Stimulated activated naive CD4-positive, alpha-beta T cell (primary cell): ENCODE measurements at places on chromosomes 1 and 21.

GRCh38 chr1:98382586-98382985 lies 278.9 kb upstream of the SNX7 start:
- DNase-seq, result no peak

DNA sequence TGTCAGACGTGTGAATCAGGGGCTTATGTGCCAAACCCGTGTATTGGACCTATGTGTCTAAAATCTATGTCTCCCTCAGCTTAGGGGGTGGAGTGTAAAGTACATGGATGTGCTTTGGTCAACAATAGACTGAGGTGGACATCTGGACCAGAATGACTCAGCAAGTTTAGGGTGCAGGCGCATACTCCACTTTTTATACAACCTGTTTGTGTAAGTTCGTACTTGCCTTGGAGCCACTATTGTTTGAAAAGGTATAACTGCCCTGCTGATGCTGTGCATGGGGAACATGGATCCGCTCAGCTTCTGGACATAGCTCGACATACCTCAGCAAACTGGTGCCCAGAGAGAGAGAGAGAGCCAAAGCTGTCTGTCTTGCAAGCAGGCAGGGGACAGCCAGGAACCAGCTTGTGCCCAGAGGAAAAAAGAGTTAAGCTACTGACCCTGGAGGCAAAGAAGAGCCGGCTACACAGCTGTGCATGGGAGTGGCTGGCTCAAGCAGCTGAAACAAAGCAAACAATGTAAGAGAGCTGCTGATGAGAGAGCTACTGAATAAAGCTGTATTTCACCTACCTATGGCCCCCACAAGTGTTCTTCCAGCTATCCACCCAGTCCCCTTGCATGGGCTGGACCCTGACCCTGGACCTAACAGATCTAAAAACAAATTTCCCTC lies 41.2 kb downstream of the GJA5 start:
- DNase-seq, result no peak

GRCh38 chr21:33394260-33394659 lies 9.0 kb upstream of the IFNGR2 start:
- DNase-seq, result no peak

GRCh38 chr21:25412100-25412499 lies 195.2 kb downstream of the MRPL39 start:
- DNase-seq, result no peak

GRCh38 chr1:112722601-112723510 lies 7.7 kb upstream of the PPM1J start:
- no peak for DNase-seq

DNA sequence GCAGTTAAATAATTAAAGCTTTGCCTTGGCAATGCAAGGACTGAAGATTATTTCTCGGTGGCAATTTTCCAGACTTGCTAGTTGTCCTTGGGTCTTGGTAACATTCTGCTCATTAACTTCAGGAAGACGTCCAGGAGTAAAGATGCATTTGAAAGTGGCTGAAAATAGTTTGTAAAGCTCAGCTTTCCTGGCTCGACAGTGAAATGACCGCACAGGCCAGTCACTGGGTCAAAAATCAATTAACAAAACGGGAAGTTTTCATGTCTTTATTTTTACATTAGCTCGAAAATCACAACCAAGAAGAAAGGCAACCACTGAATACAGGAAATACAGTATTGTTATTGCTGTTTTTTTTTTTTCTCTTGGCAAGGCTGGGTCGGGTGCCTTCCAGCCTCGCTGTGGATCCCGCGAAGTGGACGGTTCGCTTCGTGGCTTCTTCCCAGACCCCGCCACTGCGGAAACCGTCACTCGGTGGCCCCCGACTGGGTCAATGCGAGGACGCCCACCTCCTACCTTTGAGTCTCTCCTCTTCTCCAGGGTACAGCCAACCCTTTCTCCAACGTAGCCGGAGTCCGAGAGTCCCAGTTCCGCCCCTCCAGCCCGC lies 479 bp upstream of the SNX7 start:
- no peak for DNase-seq

- no peak for DNase-seq
These were observed 182.9 kb upstream of the CAMK1G start for GRCh38 chr1:209400351-209401220.

- no peak for DNase-seq
These were observed 35.7 kb downstream of the NEK2 start for GRCh38 chr1:211639475-211640300.

GRCh38 chr1:228794173-228794572 lies 58.9 kb downstream of the RHOU start:
- DNase-seq, result no peak

- no peak for DNase-seq
These were observed 31.6 kb upstream of the SLC5A9 start for GRCh38 chr1:48190881-48191280.

DNA sequence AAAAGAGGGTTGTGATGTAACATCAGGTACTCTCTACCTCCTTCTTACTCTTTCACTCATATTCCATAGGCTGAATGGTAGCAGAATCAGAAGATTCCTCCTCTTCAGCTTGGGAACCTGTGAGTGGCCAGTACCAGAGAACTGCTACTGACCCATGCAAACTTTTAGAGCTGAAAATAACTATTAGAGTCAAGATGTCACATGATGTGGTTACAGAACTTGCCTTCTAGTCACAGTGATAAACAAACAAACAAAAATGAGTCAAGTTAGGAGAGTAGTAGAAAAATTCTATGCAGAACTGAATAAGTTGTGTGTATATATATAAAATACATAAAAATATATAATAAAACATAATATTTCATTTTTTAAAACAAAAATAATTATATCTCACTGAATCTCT lies 47.6 kb upstream of the RGS1 start:
- DNase-seq, result no peak

DNA sequence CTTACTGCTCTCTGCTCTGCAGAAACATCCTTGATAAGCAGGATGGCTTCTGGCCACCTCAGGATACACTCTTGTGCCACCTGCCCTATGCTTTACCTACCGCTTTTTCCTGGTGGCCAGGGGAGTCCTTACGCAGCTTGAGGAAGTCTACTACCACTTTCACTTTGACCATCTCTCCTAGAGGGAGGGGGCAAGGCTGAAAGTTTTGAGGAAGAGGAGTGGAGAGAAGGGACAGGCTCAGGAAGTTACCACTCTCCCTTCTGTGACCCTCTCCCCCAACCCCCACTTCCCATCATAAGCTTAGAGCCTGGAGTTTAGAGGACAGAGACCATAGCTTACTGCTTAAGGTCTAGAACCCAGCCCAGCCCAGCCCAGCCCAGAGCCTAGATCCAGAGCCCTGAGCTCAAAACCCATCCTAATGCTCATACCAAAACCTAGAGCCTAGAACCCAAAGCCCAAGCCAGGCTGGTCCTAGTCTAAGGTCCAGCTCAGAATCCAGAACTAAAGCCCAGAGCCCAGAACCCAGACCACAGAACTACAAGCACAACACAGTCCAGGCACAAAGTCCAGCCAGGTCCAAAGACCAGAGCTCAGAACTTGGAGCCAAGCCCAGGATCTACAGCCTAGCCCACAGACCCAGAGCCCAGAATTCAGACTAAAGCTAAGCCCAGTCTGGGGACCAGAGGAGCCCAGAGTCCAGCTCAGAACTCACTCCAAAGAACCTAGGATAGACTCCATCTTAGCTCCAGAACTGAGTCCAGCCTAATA lies 18.0 kb upstream of the MFSD2A start:
- no peak for DNase-seq

DNA sequence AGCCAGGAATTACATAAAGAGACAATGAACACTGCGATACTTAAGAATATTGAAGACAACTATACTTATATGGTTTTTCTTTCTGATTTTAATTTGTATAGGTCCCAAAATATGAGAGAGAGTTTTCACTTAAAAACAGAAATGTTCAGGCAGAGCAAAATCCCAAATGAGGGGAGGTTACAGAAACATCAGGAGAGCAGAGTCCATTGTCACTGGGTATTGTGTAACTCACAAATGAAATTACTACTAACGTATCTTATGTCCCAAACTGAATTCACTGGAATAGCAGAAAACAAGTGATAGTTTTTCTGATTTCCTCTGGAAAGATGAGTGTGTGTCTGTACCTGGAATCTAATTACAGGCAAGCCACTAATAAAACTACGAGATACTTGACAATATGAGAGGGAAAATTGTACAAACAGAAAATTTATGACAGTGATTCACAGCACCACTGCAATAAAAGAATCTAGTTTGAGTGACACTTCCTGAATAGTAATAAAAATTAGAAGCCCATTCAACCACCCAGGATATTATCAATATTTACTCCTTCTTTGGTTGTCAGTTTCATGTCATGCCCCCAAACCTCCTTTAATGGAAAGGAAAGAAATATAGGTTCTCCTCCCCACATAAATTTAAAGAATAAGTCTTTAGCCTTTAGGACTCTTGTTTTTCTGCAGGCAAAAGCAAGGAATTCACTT lies 522.6 kb downstream of the ADGRL2 start:
- no peak for DNase-seq

GRCh38 chr1:229716069-229716468 lies 90.0 kb downstream of the URB2 start:
- no peak for DNase-seq

- DNase-seq, result no peak
These were observed 53.3 kb upstream of the TINAGL1 start for GRCh38 chr1:31523012-31523411.

- no peak for DNase-seq
These were observed 161.8 kb downstream of the DSCAM start for GRCh38 chr21:40685141-40685540.

DNA sequence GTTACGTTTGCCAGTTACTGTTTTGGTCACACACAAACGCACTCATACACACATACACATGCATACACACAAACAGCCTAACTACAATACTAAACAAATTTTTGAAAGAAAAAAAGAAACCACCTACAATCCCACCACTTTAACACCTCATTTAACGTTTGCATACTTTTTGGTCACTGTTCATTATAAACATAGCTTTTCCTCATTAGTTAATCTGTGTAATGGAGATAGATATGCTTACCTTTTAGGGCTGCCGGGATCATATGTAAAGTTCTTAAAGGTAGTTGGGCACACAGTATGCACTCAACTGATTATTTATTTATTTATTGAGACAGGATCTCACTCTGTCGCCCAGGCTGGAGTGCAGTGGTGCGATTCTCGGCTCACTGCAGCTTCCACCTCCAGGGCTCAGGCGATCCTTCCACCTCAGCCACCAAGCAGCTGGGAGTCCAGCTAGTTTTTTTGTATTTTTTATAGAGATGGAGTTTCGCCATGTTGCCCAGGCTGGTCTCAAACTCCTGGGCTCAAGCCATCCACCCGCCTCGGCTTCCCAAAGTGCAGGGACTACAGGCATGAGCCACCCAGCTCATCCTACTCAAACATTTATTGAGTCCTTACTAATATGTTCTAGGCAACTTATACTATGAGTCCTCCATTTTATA lies 677 bp upstream of the BCL10 start:
- no peak for DNase-seq

- DNase-seq, result no peak
These were observed 76.5 kb upstream of the C1orf21 start for GRCh38 chr1:184310157-184310819.

GRCh38 chr1:236753964-236754363 lies 41.1 kb upstream of the MTR start:
- DNase-seq, result no peak
